ENCODE measurements at places on chromosomes 16 and 17. TPM values are rescaled to one million over a fixed set of nuclear protein-coding genes. Genes with fewer than 3 reads are reported as not detected.

Gene TBC1D26
- 0.27 TPM for total RNA-seq

DNA sequence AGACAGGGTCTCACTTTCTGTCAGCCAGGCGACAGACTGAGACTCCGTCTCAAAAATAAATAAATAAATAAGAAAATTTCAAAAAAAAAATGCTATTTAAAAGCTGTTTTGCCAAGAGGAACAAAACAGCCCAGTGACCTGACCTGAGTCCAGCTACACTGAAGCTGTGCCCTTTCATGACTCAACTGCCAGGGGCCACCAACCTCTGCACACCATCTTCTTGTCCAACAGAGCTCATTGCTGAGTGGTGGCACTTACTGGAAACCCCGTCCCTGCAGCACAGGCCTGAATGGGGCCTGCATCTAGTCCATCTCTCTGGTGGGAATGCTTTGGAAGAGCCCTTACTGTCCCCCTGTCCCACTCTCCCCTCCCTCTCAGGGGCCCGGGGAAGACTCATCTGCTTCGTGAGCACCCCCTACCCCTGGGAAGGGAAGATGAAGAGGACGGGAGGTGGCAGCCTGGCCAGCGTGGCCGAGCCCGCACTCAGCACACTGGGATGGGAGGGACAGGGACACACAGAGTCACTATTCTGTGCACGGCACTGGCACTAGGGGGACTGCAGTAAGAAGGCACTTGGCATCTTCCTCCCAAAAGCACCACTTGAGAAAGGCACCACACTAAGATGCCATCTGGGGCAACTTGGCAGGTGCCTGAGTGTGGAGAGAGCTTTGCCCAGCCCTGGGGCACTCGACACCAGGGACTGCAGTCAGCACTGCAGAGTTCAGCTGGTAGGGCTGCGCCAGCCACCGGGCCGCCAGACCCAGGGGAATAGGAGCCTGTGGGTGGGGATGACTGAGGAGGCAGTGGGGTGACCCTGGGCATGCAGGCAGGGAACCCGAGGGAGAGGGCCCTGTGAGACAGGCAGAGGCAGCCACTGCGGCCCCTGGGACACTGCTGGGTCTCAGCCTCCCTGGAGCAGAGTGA lies 13.5 kb downstream of the FBXO31 start:
- DNase-seq: no peak

DNA sequence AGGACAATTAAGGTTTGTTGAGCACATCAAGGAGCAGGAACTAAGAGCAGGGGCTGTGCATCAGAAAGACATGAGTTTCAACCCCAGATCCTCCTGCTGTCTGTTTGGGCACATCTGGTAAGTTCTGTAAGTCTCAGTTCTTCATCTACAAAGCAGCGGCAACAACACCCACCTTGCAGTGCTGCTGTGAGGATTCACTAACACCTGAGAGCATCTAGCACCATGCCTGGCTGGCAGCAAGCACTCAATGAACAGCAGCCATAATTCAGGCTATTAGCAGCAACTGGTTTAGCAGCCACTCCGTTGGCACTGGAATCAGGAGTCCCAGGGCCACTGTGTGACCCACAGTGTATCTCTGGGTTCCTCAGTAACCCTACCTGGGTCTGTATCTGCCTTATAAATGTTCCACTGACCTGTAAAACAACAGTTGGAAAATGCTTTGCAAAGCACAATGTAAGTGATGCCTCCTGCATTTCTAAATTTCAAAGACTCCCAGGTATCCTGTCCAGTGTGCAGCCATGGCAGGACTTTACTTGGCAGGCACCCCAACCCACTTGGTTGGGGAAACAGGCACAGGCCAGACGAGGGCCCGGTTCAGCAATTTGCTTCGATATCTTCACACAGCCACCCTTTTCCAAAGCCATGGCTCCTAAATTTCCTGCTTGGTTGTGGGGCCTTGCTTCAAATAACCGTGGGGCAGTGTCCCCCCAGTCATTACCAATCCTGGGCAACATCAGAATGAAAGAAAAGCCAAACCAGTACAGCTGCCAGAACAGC lies 4.2 kb downstream of the ST3GAL2 start:
- no peak for DNase-seq

- DNase-seq: peak; percentile 85
Measured at GRCh38 chr16:23072084-23072599, 77.1 kb downstream of the USP31 start.

DNA sequence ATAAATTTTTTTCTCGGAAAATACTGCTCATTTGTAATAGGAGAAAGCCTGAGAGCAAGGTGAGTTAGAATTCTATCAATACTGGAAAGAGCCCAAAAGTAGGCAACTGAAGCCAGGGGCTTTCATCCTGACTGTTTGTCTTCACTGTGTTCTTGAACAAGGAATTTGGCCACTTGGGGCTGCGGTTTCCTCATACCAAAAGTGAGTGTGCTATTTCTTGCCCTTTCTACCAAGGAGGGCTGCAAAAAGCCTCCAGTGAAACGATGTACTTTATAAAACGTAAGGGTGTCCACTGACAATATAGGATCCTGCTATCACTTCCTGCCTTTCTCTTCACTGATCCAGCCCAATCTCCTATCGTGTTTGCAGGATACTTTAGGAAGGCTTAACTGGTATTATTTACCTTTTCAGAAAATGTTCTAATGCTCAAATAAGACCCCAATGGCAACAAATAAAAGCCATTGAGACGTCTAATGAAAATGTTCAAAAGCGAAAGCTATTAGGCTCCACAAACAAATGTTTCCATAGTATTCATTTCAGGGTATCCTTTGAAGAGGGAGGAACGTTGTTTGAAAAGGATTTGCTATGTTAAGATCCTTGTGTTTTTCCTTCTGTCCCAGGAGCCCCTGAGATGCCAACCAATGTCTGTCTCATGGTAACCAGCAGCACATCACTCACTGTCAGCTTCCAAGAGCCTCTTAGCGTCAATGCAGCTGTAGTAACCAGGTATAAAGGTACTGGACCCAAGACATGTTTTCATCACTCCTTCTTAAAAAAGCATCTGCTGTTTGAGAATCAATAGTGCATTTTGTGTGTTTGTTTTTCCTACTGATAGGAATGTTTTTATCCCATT lies 219.3 kb upstream of the NOG start:
- DNase-seq: no peak

DNA sequence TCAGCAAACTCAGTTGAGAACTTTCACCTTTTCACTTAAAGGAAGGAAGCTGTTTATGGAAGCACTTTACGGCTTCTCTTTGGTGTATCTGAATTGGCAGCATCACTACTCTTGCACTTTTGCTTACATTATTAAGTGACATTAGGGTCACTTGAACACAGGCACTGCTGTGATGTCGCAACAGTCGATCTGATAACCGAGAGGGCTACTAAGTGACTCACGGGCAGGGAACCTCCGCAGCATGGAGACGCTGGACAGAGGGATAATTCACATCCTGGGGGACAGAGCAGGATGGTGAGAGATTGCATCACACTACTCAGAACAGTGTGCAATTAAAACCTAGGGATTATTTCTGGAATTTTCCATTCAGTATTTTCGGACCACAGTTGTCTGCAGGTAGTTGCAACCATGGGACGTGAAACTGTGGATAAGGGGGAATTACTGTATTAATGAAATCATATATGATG lies 56.5 kb downstream of the DNAH2 start:
- DNase-seq: no peak

Gene SPATA22
- total RNA-seq: 0.67 TPM

DNA sequence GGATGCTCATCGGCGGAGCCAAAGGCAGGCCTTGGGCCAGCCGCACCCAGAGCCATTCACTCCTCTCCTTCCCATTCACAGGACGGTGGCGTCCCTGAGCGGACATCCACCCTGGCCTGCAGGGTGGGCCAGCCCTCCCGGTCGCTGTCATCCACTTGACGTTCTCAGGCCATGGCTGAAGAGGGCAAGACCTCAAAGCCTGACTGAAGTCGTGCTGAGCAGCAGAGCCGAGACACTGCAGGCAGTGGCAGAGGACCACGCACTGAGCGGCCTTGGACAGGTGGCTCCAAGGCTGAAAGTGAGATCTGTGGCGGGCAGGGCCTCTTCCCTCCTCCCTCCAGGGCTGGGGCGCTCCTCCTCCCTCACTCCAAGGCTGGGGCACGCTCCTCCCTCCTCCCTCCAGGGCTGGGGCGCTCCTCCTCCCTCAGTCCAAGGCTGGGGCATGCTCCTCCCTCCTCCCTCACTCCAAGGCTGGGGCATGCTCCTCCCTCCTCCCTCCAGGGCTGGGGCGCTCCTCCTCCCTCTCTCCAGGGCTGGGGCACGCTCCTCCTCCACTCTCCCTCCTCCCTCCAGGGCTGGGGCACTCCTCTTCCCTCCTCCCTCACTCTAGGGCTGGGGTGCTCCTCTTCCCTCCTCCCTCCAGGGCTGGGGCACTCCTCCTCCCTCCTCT lies 24.1 kb downstream of the GNPTG start:
- no peak for DNase-seq

GRCh38 chr17:48262982-48263730 lies 155.6 kb downstream of the SNX11 start:
- DNase-seq: no peak

- no peak for DNase-seq
Measured at GRCh38 chr17:70498631-70499030, 329.3 kb downstream of the KCNJ2 start.

DNA sequence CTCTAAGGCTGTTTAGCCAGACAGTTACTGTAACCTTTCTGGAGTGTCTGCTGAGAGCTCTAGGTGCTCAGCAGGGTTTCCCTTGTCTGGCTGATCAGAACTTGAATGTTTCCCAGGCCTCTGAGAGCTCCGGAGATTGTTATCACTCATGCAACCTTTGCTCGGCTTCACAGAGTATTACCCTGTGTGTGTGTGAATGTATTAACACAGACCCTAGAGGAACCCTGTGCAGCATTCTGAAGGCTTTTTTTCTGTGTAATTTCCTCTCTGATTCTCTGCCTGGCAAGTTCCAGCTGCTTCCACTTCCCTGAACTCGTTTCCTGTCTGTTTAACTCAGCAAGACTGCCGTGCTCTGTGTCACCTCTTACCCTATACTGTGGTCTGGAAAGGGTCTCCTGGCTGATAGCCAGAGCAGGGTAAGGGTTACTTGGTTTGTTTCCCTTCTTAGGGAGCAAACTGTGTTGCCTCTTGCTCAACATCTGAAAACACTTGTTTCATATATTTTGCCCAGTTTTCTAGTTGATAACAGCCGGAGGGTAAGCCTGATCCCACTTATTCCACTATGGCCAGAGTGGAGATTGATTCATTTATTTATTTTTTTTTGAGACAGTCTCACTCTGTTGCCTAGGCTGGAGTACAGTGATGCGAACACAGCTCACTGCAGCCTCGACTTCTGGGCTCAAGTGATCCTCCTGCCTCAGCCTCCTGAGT lies 21.7 kb downstream of the PRMT7 start:
- no peak for DNase-seq

GRCh38 chr17:77203436-77203835 lies 62.7 kb downstream of the SEC14L1 start:
- DNase-seq: peak; percentile 43

- no peak for DNase-seq
Measured at GRCh38 chr17:76561332-76561731, 21.5 kb downstream of the PRCD start.

Gene PRKCA
- total RNA-seq: 168 TPM

- no peak for DNase-seq
Measured at GRCh38 chr17:66405836-66406677, 103.6 kb downstream of the PRKCA start.

DNA sequence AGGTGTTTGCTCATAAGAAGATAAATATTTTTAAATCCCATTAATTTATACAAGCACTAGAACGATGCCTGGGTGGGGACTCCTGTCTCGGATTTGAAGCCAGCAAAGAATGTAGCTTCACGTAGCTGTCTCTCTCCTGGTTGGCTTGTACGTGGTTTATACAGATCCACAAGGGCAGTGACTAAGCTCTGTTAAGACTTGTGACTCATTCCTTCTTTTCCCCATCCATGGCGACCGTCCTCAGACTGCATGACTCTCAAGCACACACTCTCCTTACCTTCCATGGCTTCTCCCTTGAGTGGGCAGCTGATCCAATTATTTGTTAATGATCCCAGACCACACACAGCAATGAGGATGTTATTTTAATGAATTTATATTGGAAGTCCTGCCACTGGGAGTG lies 679.7 kb upstream of the SOX9 start:
- no peak for DNase-seq

- no peak for DNase-seq
Measured at GRCh38 chr16:75372236-75372856, 61.0 kb downstream of the CFDP1 start.

Gene ARHGAP23
- total RNA-seq: 154 TPM

- no peak for DNase-seq
Measured at GRCh38 chr17:76111956-76112355, 8.4 kb upstream of the EXOC7 start.

DNA sequence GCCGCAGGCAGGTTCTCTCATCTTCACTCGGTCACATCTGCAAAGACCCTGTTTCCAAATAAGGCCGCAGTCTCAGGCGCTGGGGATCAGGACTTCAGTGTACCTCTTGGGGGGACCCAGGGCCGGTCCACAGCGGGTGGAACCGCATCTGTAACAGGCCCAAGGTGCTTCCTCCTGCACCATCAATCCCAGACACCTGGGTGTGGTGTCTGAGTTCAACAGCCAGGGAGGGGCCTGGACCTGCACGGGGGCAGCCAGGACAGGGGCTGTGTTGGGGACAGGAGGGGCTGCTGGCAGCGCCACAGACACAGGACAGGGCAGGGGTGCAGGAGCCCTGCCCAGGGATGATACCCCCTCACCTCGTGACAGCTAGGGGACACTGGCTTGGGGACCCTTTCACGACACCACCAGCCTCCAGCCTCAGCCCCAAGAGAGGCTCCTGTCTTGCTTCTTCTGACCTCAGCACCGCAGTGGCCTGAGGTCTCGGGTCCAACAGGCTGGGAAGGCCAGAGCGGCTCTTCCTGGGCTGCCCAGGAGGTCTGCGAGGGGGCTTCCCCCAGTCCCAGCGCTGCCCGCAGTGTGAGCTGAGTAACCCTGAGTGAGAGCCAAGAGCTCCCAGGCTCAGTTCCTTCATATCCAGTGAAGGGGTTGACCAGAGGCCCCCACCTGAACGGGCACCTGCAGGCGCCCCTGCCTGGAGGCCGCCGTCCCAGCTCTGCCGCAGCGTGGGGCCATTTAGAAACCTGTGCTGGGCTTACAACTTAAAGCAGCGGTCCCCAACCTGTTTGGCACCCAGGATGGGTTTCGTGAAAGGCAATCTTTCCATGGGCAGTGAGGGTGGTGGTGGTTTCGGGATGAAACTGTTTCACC lies 30.7 kb upstream of the BAHCC1 start:
- DNase-seq: no peak

GRCh38 chr17:79951361-79952264 lies 84.1 kb downstream of the TBC1D16 start:
- peak; percentile 70 for DNase-seq

- DNase-seq: no peak
Measured at GRCh38 chr16:23194497-23195221, 12.1 kb downstream of the SCNN1G start.

Gene SYCE1L
- 3.9 TPM for total RNA-seq

Gene GALR2
- not detected for total RNA-seq

Gene TRIM72
- total RNA-seq: 0.40 TPM

Gene KRTAP16-1
- total RNA-seq: not detected

- no peak for DNase-seq
Measured at GRCh38 chr16:1550696-1551095, 17.2 kb downstream of the TMEM204 start.

- no peak for DNase-seq
Measured at GRCh38 chr17:51133365-51133764, 12.7 kb upstream of the SPAG9 start.

Gene ABAT
- 24.2 TPM for total RNA-seq
